ENCODE measurements at places on chromosomes 12 and 14.

- DNase-seq, result no peak
Observed at GRCh38 chr12:127542391-127542790, 724.6 kb upstream of the TMEM132C start.

- no peak for DNase-seq
Observed at GRCh38 chr12:115636546-115636945, 640.9 kb downstream of the MED13L start.

GRCh38 chr12:12453635-12454034, 96.8 kb downstream of the BORCS5 start:
- no peak for DNase-seq

DNA sequence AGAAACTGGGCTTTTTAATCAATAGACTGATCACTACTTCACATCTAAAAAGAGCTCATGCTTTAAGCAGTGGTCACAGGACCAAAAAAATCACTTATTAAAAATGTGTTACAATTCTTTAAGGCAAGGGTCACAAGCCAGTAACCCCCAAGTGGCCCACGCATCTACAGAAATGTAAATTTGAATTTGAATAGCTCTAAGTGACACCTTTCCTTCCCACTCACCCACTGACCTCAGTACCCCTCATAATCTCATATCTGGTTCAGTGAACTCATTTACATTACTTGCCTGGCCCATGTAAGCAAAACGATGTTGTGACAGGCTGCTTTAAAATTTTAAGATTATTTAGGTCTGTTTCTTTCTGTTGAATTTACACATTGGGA, 27.4 kb downstream of the NELL2 start:
- DNase-seq, result no peak

DNA sequence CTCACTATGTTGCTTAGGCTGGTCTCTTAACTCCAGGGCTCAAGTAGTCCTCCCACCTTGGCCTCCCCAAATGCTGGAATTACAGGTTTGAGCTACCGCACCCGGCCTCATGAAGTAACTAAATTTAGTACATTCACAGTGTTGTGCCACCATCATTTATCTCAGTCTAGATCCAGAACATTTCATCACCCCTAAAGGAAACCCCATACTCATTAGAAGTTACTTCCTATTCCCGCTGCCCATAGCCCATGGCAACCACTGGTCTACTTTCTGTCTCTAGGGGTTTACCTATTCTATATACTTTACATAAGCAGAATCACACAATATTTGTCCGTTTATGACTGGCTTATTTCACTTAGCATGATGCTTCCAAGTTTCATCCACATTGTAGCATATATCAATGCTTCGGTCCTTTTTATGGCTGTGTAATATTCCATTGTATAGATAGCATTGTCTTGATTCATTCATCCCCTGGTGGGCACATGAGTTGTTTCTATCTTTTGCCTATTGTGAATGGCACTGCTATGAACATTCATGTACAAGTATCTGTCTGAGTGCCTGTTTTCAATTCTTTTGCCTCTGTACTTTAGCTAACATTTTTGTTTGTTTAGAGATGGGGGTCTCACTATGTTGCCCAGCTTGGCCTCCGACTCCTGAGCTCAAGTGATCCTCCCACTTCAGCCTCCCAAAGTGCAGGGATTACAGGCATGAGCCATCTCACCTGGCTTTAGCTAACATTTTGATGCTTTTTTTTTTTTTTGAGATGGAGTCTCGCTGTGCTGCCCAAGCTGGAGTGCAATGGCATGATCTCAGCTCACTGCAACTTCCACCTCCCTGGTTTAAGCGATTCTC, 10.2 kb upstream of the SH2B3 start:
- no peak for DNase-seq

GRCh38 chr12:94603434-94604365, 46.7 kb downstream of the TMCC3 start:
- no peak for DNase-seq

GRCh38 chr14:24673534-24674203, 39.7 kb upstream of the GZMB start:
- DNase-seq, result no peak

GRCh38 chr12:112322882-112323547, 59.2 kb downstream of the HECTD4 start:
- no peak for DNase-seq

GRCh38 chr14:54025661-54026060, 69.0 kb upstream of the BMP4 start:
- DNase-seq, result no peak

DNA sequence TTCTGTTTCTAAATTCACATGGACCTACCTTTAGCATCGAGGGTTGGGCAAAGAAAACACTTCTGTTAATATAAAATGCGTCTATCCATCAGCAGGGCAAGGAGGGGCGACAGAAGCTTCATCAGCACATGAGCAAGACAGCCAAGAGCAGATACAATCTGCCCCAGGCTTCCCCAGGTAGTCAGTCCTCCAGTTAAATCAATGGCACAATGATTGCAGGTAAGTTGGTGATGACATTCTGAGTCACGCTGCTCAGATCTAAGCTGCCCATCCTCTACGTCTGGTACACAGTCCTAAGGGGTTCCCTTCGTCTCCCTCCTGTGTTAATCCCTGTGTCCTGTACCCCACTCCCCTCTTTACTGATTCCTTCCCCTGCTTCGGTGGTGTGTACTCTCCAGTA, 38.8 kb downstream of the MAP3K9 start:
- no peak for DNase-seq

DNA sequence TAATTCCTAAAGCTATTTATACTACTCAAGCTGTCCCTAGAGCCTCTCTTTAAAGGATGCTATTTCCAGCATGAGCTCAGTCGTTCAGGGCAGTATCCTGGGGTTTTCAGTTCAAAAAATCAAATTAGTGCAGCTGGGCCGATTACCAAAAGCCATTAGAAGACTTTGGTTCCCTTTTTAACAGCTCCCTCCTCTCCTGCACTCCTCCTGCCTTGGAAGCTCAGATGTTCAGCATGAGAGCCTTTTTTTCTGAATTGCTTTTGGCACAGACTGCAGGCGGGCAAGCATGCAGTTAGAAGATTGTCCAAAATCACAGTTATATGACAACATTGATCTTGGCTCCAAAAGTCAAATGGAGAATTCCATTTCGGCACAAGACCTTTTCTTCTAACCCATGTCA, 179.6 kb downstream of the SLC35F4 start:
- no peak for DNase-seq

GRCh38 chr12:75404231-75404630, 13.3 kb downstream of the GLIPR1L2 start:
- DNase-seq, result no peak

DNA sequence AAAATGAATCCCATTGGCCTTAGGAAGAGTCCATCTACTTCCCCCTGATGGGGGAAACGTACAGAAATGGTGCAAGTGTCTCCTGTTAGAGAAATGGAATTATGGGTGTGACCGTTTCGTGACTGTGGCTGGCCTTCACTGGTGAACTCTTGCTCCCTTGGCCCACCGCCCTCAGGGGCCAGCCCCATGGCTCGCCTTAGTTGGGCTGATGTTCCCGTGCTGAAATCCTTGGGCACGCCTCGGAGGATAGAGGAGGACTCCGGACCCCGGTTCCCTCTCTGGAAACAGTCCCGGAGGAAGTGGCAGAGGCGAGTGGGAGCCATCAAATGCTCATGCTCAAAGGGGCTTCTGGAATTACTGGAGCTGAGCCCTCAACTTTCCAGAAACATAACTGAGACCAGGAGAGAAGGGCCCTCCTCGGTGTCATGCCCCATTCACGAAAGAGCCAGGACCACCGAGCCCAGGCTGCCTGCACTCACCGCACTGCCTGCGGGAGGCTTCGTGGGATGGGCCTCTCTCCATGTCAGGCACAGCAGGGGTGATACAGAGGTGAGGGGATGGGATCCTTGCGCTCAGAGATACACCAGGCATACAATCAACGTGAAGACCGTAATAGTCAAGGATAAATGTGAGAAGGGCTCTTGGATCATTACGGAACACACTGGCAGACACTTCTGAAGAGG, 10.1 kb upstream of the CACNA2D4 start:
- DNase-seq, result peak; percentile 55

GRCh38 chr14:72608391-72609204, 285.3 kb downstream of the DPF3 start:
- peak; percentile 27 for DNase-seq

GRCh38 chr14:85528080-85528896, 1.7 kb upstream of the FLRT2 start:
- DNase-seq, result no peak

GRCh38 chr14:105118646-105119407, 49.7 kb downstream of the JAG2 start:
- DNase-seq, result peak; percentile 71

- DNase-seq, result no peak
Observed at GRCh38 chr14:69354383-69355153, 43.5 kb downstream of the ERH start.

GRCh38 chr12:26195250-26195640, at the start of gene SSPN:
TSS of gene SSPN (plus strand) at chr12:26195573. CDS start at chr12:26195673, 100 bp downstream.
- DNase-seq, result peak; percentile 81

- DNase-seq, result no peak
Observed at GRCh38 chr14:88026890-88027289, 22.0 kb downstream of the GPR65 start.

DNA sequence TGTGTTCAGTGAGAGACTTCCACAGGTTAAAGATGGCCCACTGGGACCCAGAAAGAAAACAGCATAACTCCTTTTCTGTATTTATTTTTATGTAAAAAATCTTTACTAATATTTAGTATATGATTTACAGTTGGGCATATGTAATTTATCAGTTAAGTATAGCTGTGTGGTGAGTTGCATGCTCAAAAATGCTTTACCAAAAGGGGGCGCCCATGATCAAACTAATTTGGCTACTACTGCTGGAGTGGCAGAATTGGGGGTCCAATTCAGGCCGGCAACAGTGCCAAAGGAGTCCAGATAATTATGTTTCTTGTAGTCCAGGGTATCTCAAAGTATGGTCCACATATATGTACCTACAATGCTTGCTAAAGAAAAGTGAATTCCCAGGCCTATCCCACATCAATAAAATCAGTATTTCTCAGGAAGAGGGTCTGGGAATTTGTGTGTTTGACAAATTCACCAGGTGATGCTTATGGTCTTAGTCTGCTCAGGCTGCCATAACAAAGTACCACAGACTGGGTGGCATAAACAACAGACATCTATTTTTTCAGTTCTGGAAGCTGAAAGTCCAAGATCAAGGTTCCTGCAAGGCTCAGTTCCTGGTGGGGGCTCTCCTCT, 152.0 kb downstream of the KTN1 start:
- DNase-seq, result no peak

DNA sequence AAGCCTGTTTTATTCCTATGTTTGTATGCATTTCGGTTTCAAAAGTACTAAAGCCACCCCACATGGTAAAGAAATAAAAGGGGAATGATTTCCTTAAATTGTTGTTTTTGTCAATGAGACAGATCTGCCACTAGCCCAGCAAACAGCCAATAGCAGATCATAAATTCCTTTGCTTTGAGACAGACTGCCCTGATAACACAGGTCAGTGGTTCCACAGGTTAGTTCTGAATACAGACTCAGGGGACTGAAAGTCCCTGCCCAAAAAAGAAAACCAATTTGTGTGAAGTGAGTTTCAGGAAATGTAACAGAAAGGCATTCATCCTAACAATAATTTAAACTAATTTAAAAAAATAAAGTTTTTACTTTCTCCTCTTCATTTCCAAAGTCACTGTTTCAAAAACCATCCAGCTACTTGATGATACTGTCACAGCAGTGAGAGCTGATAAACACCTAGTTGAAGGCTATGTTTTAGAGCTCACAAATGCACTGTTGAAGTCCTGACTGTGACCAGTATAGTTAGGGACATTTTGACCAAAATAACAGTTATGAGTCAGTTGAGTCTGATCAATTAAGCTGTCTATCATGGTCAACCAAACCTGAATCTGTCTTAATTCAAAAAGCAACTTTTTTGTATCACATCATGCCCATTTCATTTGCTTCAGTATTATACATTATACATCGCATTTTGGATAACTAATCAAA, 77.7 kb downstream of the LGR5 start:
- no peak for DNase-seq

DNA sequence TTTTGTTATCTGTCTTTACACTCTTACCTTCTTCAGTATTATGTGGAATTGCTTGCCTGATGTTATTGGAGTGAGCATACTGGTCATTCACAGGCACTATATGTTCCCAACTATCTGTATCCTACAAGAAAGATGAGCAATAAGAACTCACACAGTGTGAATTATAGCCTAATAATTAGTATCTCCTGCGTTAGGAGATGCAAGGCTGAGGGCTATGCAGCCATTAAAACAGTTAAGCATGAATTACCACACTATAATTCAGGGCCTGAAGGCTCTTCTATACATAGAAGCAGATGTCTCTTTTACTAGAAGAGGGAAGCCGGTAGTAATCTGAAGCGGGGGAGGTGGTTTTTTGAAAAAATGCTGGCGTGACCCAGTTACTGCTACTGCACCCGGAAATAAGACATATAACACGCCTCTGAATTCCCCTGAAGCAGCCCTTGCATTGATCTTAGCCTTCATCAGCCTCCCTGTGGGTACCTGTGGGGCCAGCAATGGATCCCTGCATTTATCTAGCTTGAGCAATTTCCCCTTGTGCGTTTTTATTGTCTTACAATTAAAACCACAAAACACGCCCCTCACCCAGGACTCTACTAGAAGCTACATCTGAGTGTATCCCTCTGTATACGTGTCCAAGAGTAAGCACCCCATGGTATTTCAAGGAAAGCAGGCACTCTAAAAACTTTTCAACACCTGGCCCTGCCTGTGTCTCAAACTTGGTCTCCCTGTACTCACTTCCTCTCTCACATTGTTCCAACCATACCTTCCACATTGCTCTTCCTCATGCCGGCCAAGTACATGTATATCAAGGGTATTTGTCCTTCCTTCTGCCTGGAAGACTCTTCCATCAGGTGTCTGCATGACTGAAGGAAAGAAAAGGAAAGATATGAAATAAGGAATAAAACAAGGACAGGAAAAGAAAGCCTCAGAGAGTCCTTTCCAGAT, 210.9 kb upstream of the ARID2 start:
- no peak for DNase-seq

- no peak for DNase-seq
Observed at GRCh38 chr12:29595071-29595755, 97.7 kb upstream of the OVCH1 start.

DNA sequence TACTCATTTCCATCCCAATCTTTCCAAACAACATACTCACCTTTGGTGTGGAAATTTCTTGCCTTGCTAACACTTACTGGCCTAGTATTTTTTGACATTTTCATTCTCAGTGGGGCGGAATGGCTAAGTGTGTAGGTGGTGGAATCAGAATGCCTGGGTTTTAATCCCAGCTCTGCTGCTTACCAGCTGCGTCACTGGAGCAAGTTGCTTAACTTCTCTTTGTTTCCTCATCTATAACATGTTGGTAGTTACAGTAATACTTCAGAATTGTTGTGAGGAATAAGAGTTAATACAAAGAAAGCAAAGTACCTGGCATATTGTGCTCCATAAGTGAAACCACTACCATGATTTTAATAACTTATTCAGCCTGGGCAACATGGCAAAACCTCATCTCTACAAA, 3.0 kb upstream of the FAM177A1 start:
- DNase-seq, result no peak

DNA sequence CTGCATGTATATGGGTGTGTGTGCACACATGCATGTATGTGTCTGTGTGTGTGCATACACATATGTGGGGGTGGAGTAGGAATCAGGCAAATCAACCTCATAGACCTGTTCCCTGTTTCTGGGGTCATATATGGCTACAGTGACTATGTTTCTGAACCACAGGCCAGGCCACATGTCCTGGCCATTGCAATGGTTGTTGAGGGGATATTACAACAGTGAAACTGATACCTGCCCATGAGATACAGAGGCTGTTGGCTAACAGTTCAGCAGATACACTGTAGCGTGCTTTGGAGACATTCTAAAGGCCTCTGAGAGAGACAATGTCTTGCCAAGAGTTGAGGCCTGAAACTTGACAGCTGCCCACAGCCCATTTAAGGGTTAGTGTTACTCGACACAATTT, 47.3 kb upstream of the FOS start:
- DNase-seq, result no peak

GRCh38 chr12:12446786-12447185, 89.9 kb downstream of the BORCS5 start:
- DNase-seq, result no peak
